ENCODE measurements at places on chromosomes 11 and 22. TPM values are rescaled to one million over a fixed set of nuclear protein-coding genes. Genes with fewer than 3 reads are reported as not detected.

GRCh38 chr11:65448074-65448417, 25.4 kb downstream of the NEAT1 start:
- no peaks in the 10 kb centered on the region for H3K27me3 ChIP-seq
- no peaks in the 10 kb centered on the region for H3K4me1 ChIP-seq
- H3K36me3 ChIP-seq, result no peaks in the 10 kb centered on the region
- no peak for DNase-seq
- no peak overlapping the region for H3K4me3 ChIP-seq
- H3K27ac ChIP-seq, result no peak overlapping the region

GRCh38 chr11:131301306-131301705, 69.1 kb upstream of the NTM start:
- no peaks in the 10 kb centered on the region for H3K27me3 ChIP-seq
- no peaks in the 10 kb centered on the region for H3K36me3 ChIP-seq
- no peak overlapping the region for H3K4me3 ChIP-seq
- DNase-seq, result no peak
- peaks cover 8% of the 10 kb centered on the region for H3K4me1 ChIP-seq

GRCh38 chr11:120896687-120897086, 127.2 kb upstream of the TBCEL start:
- no peaks in the 10 kb centered on the region for H3K36me3 ChIP-seq
- no peak overlapping the region for H3K27ac ChIP-seq
- DNase-seq, result no peak
- no peaks in the 10 kb centered on the region for H3K27me3 ChIP-seq

Gene CCDC87
- total RNA-seq, result 1.2 TPM

Gene RASL10A
- total RNA-seq, result 0.09 TPM

Measured in neural progenitor cell (in vitro differentiated cells).